ENCODE measurements at places on chromosomes 12 and 14.
A peak's percentile ranks its signal among the peaks of the same experiment; 100 is the strongest.

DNA sequence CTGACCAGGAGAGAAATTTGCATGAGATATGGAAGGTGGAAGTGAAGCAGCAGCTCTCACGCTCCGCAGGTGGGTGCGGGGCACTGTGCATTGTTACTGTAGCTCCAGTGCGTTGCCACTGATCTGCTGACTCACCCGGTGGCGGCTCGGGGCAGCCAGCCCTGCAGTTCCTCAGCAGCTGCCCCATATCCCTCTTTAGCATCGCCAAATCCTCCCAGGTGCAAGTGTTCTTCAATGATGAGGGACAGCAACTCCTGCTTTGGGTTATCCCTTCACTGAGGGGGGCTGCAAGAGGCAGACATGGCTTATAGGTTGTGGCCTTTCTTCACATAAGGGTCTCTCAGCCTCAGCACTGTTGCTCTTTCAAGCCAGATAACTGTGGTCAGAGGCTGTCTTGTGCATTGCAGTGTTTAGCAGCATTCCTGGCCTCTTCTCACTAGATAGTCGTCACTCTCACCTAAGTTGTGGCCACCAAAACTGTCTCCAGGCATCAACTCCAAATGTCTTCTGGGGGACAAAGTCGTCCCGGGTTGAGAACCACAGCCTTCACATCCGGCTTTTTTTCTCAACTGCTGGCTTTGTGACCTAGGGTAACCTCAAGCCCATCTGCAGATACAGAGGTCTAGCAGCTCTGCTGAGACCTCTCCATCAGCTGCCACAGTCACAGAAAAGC is 180.8 kb downstream of the EFCAB11 start:
- no peak for DNase-seq

GRCh38 chr12:132237772-132238487 is 91.5 kb downstream of the GALNT9 start:
- no peak for DNase-seq

- DNase-seq: no peak
These were observed 81.6 kb downstream of the SPRING1 start for GRCh38 chr12:116656306-116656705.

DNA sequence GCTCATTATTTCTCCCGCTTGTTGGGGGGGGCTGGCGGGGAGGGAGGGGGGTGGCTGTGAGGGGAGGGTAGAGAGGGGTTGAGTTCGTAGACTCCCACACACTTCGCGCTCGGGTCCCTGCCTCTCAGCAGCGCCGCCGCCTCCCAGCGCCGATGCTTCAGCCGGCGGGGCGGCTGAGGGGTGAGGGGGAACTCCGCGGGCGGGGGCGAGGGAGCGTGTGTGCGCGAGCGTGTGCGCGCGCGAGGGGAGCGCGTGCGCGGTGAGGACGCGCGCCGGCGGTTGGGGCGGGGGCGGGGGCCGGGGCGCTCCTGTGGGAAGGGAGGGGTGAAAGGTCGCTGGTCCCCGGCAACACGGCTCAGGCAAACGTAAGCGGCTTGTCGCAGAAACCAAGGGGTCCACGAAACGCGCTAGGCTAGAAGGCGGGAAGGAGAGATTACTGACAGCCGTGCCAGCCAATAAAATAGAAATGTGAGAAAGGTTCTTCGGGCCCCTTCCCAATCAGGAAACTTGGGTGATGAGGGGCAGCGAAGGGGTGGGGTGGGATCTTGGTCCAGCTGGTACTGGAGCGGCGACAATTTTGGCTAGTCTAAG is 343 bp upstream of the NOVA1 start:
- DNase-seq: peak; percentile 96

DNA sequence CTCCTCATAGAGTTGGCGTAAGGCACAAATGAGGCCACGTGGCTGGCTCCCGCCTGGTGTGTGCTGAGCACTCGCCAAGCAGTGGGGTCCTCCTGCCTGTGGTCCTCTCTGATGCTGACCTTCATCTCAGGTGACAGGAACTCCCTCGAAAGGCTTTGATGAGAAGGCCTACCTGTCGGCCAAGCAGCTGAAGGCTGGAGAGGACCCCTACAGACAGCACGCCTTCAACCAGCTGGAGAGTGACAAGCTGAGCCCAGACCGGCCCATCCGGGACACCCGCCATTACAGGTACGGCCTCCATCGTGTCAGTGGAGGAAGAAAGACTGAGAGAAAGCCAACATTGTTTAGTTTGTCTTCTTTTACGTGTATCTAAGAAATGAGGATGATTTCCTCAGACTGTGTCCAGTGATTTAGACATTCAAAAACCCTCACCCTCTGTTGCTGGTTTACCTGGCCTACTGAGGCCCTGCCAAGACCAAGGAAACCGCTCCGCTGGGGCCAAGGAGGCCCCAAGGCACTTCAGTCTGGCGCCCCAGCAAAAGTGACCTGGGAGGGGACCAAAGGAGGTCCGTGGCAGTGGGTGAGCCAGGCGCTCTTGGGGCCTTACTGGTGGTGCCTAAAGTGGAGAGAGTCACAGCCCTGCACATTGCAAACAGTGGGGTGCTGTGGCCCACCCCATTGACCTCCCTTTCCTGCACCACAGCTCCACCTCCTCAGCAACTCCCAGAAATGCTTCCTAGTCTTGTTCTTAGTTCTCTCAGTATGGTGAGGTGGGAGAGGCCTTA is 60.8 kb downstream of the GALNT16 start:
- DNase-seq: no peak

DNA sequence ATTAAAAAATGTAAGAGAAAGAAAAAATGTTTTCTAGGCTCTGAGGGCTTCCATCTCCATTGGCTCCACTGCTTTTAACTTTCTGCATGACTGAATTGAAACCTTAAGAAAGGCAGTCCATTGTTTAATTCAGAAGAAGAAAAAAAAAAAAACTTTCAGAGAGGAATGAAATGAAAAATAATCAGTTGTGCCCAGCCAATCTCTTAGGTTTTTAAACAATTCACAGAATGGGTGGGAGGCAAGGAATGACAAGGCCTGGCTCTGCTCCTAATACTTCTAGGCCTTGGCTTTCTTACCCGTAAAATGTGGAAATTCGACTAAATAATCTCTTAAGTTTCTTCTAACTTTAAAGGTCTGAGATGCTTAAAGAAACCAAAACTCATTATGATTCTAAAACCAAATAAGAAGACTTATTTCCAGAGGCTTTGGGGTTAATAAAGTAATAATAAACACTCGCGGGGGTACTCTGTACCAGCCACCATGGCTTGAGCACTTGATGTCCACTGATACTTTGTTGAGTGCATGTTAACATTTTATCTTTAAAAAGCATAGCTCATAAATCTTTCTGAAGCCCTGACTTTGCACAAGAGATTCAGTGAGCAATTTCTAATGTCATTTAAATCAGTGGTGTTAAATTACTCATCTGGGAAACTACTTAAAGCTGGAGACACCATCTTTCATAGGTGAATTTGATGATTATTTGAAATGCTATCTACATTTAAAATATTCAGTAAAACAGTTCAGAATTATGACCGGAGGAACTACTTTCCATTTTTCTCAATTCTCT is 49.6 kb downstream of the STON2 start:
- DNase-seq: no peak

- no peak for DNase-seq
These were observed 108.8 kb downstream of the DAAM1 start for GRCh38 chr14:59297071-59297776.

GRCh38 chr12:85821759-85822158 is 14.4 kb downstream of the RASSF9 start:
- DNase-seq: peak; percentile 30

DNA sequence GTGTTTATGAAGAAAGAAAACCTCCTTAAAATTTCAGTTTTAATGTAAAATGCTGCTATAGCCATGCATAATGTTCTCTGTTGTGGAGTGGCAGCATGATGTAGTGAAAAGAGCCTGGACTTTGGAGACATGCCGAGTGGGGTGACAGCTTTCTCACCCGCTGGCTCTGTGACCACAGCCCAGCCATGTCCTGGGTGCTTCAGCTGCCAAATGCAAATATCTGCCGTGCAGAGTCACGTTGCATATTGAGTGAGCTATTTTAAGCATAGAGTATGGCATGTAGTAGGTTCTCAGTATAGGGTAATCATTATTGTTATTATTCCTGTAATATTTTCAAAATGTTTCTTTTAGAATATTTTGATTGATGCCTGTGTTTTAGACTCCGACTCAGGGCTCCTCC is 15.5 kb upstream of the TCTN2 start:
- DNase-seq: no peak

- DNase-seq: no peak
These were observed 539.0 kb downstream of the VRK1 start for GRCh38 chr14:97336179-97336578.

DNA sequence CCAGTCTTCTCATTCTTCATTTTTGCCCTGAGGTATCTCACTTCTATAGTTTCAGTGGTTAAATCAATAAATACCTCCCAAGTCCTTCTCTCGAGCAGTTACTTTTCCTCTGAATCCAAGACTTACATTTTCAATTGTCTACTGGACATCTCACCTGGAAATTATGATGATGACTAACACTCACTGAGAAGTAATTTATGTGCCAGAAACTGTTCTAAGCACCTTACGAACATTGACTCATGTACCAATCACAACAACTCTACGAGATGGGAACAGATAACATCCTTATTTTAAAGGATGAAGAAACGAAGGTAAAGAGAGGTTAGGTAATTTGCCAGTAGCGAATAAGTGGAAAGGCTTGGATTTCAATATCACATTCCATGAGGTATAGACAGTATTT is 94.1 kb downstream of the EML5 start:
- DNase-seq: no peak

DNA sequence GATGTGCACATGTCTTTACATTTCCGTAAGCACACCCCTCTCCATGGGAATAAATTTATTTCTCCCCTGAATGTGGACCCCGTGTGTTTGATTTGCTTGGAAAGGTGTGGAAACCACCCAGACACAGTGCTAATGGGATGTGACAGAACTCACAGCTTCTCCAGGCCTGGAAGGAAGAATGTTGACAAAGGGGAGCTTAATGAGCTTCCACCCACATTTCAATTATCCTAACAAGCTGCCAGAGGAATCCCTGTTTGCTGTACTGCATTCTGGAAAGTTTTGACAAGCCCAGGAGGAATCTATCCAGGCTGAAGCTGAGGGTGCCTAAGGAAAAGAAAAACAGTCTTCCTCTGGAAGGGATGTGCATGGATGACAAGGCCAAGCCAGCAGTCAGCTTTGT is 51.2 kb upstream of the CCDC60 start:
- no peak for DNase-seq

DNA sequence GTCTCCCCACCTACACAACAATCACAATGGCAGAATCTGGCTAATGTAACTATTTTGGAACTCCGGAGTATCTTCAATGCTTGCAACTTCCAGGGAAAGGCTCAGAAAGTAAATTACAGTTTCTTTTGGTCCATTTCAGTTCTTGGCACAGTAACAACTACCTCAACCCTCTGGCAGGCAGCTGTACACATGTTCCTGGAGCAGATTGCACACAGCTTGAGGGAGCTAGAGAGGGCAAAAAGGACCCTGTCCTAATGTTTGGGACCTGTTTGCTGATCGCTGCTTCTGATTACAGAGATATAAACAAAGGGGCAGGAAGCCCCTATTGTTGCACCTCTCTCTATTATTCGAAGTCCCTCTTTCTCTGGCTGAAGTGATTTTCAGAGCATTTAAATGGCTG is 35.2 kb upstream of the SLC38A1 start:
- no peak for DNase-seq

- no peak for DNase-seq
These were observed 23.0 kb downstream of the ATF7 start for GRCh38 chr12:53603196-53603595.

DNA sequence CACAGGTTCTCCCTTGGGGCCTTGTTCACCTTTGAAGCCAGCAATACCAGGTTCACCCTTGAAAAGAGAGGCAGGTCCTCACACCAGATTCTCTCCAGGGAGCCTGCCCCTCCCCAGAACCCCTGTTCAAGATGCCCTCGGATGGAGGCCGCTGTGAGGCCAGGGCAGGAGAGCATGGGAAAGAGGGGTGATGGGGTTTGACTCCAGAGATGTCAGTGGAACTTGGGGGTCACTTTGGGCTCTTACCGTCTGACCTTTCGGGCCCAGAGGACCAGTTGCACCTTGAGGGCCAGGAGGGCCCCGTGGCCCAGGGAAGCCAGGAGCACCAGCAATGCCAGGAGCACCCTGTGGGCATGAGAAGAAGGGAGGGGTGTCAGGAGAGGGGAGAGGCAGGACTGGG is 17.4 kb downstream of the COL2A1 start:
- DNase-seq: no peak

- DNase-seq: no peak
These were observed 199.1 kb upstream of the CNOT2 start for GRCh38 chr12:70044167-70044566.

DNA sequence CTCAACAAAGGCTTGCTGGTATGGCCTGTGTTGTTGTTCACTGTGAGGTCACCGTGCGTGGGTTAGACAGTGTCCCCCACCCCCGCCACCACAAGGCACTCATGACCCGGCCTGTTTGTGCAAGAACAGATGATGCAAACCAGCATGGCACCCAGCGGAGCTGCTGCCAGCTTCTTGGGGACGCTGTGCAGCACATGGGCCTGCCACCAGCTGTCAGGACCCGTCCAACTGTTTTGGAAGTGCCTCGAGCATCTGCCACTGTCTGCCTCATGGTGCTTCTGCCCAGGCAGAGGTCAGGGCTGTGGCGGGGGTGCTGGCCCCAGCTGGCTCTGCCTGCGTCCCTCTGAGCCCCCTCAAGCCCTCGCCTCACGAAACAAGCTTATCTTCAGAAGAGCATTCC is 1.5 kb downstream of the ASB2 start:
- DNase-seq: no peak

DNA sequence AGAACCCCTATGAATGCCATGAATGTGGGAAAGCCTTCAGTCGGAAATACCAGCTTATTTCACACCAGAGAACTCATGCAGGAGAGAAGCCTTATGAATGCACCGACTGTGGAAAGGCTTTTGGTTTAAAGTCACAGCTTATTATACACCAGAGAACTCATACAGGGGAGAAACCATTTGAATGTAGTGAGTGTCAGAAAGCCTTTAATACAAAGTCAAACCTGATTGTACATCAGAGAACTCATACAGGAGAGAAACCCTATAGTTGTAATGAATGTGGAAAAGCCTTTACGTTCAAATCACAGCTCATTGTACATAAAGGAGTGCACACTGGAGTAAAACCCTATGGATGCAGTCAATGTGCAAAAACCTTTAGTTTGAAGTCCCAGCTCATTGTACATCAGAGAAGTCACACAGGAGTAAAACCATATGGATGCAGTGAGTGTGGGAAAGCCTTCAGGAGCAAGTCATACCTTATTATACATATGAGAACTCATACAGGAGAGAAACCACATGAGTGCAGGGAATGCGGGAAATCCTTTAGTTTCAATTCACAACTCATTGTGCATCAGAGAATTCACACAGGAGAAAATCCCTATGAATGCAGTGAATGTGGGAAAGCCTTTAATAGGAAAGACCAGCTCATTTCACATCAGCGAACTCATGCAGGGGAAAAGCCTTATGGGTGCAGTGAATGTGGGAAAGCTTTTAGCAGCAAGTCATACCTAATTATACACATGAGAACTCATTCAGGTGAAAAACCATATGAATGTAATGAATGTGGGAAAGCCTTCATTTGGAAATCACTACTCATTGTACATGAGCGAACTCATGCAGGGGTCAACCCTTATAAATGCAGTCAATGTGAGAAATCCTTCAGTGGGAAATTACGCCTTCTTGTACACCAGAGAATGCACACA is 22.3 kb downstream of the ZNF268 start:
- no peak for DNase-seq
